ENCODE measurements at places on chromosomes 1 and 21. TPM values are rescaled to one million over a fixed set of nuclear protein-coding genes. Genes with fewer than 3 reads are reported as not detected.

The PTPRU gene
- total RNA-seq: 12.5 TPM

The TRIM67 gene
- 0.22 TPM for total RNA-seq

The MTARC2 gene
- 11.2 TPM for total RNA-seq

The PLEKHN1 gene
- 0.91 TPM for total RNA-seq

The SPTA1 gene
- total RNA-seq: not detected

The CALML6 gene
- total RNA-seq: 0.22 TPM

The AHCTF1 gene
- 36.3 TPM for total RNA-seq

The GPR52 gene
- 3.3 TPM for total RNA-seq

The EDEM3 gene
- 66.4 TPM for total RNA-seq

The FHL3 gene
- 14.8 TPM for total RNA-seq

The CD5L gene
- total RNA-seq: not detected

The HAO2 gene
- total RNA-seq: not detected

The LCE1A gene
- total RNA-seq: not detected

The SNIP1 gene
- 14.8 TPM for total RNA-seq

The FASLG gene
- total RNA-seq: not detected

The ADGRL2 gene
- total RNA-seq: 7.3 TPM

The FCGR2B gene
- total RNA-seq: not detected

The DNALI1 gene
- total RNA-seq: 8.1 TPM

The STIL gene
- total RNA-seq: 12.9 TPM

The REG4 gene
- total RNA-seq: not detected

The KCNT2 gene
- 4.7 TPM for total RNA-seq

The UBE4B gene
- total RNA-seq: 64.2 TPM

The AADACL3 gene
- total RNA-seq: not detected

The SH2D5 gene
- 3.0 TPM for total RNA-seq

The ERRFI1 gene
- 120 TPM for total RNA-seq

The RNU1-3 gene
- total RNA-seq: under 0.01 TPM

The C1orf115 gene
- total RNA-seq: 2.5 TPM

The TNFRSF25 gene
- total RNA-seq: 2.8 TPM

The TMPRSS3 gene
- not detected for total RNA-seq

The CCDC24 gene
- total RNA-seq: 3.0 TPM

The LHX8 gene
- total RNA-seq: not detected

The MSH4 gene
- total RNA-seq: 0.13 TPM

The TRABD2B gene
- 0.22 TPM for total RNA-seq

The GPR161 gene
- 13.9 TPM for total RNA-seq

The IRF6 gene
- total RNA-seq: 0.43 TPM

The CCNL2 gene
- 111 TPM for total RNA-seq

The SLC44A3 gene
- total RNA-seq: 5.6 TPM

The FAM72C gene
- 0.13 TPM for total RNA-seq

The SPATA17 gene
- total RNA-seq: 1.4 TPM

The GPX7 gene
- total RNA-seq: 56.1 TPM

The IL23R gene
- total RNA-seq: not detected

The RAB7B gene
- 19.9 TPM for total RNA-seq

The AIM2 gene
- total RNA-seq: not detected

The MYOM3 gene
- 0.26 TPM for total RNA-seq

Data from articular chondrocyte of knee joint (primary cell).